ENCODE measurements at places on chromosomes 4 and X.
A peak's percentile ranks its signal among the peaks of the same experiment; 100 is the strongest.

- DNase-seq, result no peak
Observed at GRCh38 chr4:2963966-2964471, 648 bp downstream of the GRK4 start.

DNA sequence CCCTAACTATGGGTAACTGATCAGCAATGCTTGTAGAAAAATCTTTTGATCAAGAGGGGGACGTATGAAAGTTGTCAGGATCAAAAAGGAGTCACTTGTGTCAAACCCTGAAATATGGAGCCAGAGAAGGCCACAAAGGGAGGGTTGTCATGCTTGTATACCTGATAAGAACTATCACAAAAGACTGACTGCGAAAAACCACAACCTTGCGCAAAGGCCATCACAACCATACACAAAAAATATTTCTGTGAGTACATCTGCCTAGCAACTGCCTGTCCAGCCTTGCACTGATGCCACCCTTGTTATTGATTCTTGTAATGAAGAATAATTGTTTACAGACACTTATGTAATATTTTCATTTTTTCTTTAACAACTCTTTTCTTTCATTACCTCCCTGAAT is 22.8 kb upstream of the EIF4E start:
- no peak for DNase-seq

- DNase-seq, result peak; percentile 57
Observed at GRCh38 chr4:37890801-37891259, at the start of gene TBC1D1. Gene TBC1D1, plus strand, starts transcription at chr4:37891084. Its CDS starts 11,012 bp downstream, at chr4:37902096.

- DNase-seq, result no peak
Observed at GRCh38 chr4:183986291-183986970, 81.3 kb downstream of the STOX2 start.

GRCh38 chr4:94171616-94172015 is 36.0 kb upstream of the SMARCAD1 start:
- DNase-seq, result no peak

GRCh38 chr4:1245481-1246051 is 3.4 kb downstream of the CTBP1 start:
- no peak for DNase-seq

GRCh38 chr4:154164931-154165839 is 326.4 kb downstream of the DCHS2 start:
- no peak for DNase-seq

- DNase-seq, result no peak
Observed at GRCh38 chrX:97267396-97268181, 383.9 kb downstream of the RPA4 start.

GRCh38 chr4:81353861-81354260 is 117.8 kb downstream of the RASGEF1B start:
- DNase-seq, result no peak

DNA sequence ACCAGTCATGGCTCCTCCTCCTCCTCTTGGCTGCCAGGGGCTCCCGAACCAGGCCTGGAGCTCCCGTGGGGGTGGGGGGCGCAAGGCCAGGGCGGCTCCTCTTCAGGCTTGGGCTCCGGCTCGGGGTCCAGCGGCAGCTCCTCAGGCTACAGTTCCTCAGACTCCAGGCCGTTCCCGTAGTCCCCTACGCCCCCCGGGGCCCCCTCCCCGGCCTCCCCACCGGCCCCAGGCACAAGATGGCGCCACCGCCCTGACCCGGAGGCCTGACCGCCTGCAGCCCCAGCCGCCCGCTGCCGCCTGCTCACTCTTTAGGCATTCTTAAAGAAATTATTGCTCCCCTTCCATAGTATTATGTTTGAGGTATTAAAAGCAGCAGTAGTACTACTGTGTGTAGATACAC is 54.5 kb downstream of the TAF1 start:
- DNase-seq, result no peak
